ENCODE measurements at places on chromosomes 5 and 9.

DNA sequence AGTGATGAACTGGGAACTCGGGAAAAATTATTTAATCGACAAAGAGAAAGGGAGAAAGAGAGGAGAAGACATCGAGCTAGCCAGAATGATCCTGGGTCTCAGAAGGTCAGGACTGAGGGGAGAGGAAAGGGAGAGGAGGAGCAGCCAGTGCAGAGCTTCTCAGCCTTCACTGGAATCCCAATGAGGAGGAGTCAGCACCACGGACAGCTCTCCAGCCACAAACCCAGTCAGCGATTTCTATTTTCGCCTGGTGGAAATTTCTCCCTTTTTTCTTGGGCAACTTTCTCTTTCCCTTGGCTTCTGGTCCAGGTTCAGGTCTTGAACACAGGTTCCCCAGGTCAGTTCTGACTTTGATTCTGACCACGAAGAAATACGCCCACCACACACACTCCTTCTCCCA, 1.6 kb upstream of the BRINP1 start:
- peak; percentile 16 for DNase-seq

GRCh38 chr5:137782984-137783536, 28.9 kb upstream of the HNRNPA0 start:
- no peak for DNase-seq

- peak; percentile 63 for DNase-seq
Measured at GRCh38 chr5:68730220-68730978, 363.4 kb upstream of the SLC30A5 start.

GRCh38 chr5:99724732-99725290, 796.0 kb upstream of the CHD1 start:
- no peak for DNase-seq

- no peak for DNase-seq
Measured at GRCh38 chr5:33848554-33848953, 43.2 kb downstream of the ADAMTS12 start.

GRCh38 chr9:131484560-131485185, 18.0 kb upstream of the POMT1 start:
- no peak for DNase-seq

DNA sequence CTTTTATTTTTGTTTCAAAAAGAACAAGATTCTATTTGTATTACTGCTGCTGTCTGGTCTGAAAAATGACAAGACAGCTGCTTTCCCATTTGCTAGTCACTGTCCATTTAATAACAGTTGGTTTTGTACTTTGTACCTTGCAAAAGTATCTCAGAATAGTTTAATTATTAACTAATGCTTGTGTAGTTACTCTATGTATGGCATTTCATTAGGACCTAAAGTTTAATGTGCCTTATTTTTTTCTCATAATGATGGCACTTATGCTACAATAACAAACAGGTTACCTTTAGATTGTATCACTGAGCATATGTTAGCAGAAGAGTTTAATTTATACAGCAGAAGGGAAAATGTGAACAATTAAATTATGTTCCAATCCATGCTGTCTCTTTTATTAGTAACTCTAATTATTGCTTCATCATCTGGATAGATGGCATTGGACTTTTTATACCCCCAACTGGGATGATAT, 134.2 kb downstream of the CDH10 start:
- DNase-seq, result no peak

DNA sequence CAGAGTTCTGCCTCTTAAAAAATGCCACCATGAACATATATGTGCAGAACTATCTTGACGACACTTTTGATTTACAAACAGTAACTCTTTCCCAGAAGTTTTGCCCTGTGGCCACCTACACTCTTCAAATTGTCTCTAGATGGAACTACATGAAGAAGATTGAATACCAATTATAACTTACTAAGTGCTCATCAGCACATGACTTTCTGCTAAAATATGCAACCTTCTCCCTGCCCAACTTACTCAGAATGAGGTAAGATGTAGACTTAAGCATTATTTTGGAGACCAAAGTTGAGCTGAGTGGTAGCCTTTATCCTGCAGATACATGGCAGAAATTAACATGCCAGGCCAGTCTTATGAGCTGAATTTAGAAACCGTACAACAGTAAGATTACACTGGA, 105.4 kb downstream of the SEMA5A start:
- no peak for DNase-seq

DNA sequence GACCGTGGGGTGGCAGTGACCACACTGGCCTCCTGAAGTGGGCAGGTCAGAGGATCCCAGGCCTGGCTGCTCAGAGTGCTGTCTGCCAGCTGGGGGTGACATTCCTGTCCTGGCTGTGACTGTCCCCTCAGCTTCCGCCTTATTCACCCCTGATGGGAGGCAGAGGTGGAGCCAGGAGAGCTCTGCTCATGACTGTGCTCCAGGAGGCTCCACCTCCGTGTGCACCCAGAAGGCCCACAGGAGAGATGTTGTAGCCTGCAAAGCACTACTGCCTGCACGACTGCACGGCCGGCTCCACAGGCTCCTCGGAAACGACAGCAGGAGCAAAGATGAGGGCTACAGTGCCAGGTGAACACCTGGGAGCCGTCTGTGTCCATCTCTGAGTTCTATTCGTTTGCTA, 60.9 kb downstream of the ROPN1L start:
- DNase-seq, result no peak

- no peak for DNase-seq
Measured at GRCh38 chr5:141850786-141851185, 27.4 kb downstream of the PCDH1 start.

GRCh38 chr9:107667231-107668070, 177.9 kb upstream of the KLF4 start:
- DNase-seq, result peak; percentile 39

DNA sequence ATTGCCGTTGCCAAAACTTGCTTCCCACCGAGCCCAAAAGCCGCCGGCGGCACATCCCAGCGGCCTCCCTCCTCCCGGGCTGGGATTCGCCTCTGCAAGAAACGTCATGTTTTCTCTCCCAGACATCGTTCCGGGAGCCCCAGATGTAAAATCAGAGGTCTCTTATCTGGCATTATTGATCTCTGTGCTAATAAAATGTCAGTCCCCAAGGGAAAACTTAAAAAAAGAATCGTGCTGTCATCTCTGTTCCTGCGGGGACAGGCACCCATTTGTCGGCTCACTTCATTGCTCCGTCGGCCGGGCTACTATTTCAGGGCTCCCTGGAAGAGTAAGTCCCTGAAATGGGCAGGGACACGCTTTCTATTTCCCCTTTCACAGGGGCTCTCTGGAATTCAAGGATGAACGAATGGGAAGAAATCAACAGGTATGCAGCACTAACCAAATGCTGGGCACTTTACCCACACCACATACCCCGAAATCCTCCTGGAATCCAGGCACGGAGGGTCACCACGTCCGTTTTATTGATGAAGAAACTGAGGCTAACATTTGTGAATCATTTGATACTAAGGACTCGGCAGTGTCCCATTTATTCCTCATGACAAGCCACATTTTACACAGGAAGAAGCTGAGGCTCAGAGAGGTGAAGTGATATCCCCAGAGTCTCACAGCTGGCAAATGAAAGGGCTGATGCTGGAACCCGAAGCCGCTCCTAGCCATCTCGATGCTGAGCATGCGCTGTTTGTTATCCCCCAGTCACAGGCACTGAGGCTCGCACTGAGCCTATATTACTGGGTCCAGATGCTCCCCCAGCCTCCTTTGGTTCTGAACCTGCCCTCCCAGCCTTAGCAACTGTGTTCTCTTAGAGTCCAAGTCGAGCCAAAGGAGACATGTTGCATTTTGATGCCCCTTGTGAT, 35.7 kb upstream of the MSX2 start:
- DNase-seq, result no peak

DNA sequence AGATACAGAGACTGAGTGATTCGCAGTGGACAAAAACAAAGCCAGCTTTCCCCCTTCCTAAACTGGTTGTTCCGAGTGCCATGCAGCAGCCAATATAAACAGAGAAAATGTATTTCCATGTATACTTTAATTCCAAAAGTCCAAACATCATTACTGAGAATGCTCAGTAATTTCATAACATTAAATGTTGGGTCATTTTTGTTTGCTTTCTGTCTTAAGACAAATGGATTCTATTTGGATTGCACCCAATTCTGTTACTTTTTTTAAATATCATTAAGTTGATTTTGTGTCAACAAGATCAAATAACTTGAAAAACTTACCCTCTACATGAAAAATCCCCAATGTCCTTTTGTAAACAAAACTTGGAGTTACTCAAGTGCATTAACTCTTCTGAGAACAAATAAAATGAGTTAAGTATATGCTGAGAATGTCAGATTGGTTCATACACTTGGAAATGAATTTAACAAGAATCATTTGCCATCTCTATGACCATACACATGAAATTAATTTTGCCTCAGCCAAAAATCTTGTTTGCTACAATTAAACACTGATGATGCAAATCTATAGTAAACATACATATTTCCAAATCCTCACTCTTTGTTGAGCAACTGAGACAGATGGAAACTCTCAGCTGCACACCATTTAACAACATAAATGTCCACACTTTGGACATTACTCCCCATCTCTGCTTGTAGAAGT, 19.4 kb downstream of the LURAP1L start:
- no peak for DNase-seq

- DNase-seq, result no peak
Measured at GRCh38 chr5:4221048-4221447, 625.4 kb downstream of the IRX1 start.

- no peak for DNase-seq
Measured at GRCh38 chr5:109328626-109329025, 81.1 kb downstream of the PJA2 start.

- DNase-seq, result no peak
Measured at GRCh38 chr9:127761491-127761956, 16.9 kb downstream of the SH2D3C start.

DNA sequence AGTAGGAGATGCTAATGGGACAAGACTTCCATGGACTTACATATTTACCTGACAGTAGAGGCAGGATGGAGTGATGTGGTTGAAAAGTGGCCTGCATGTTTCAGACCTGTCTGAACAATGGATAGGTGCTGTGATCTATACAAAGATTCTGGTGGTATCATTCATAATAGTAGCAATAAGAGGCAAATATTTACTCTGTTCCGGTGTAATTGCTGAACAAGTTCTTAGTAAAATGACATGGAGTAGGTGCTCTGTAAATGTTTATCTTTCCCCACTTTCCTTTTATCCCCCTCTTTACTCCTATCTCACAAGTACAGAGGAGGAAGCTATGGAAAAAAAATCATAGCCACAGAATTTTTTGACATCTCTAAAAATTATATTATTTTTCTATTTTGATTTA, 159.0 kb upstream of the SLC12A2 start:
- DNase-seq, result no peak

GRCh38 chr5:15606197-15606596, 106.2 kb downstream of the FBXL7 start:
- no peak for DNase-seq

- peak; percentile 66 for DNase-seq
Measured at GRCh38 chr5:59039296-59040023, 456.6 kb downstream of the RAB3C start.

DNA sequence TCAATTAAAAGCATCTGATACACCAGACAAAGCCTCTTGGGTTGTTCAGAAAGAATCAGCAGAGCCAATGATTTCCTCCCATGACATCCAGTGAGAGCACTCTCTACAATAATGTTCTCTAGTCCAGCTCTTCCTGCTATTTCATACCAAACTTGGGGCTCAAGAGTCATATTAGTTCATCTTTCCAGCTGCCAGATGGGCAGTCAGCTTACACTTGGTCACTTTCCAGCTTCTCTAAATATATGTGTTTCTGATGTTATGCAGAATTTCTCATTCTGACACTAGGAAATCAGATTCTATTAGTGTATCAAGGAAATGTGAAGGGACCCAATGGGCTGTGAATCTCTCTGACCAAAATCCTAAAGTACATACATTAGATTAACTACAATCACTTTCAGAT, 148.9 kb downstream of the ENC1 start:
- DNase-seq, result no peak
